ENCODE measurements at places on chromosomes 13 and 19. TPM values are rescaled to one million over a fixed set of nuclear protein-coding genes. Genes with fewer than 3 reads are reported as not detected.

DNA sequence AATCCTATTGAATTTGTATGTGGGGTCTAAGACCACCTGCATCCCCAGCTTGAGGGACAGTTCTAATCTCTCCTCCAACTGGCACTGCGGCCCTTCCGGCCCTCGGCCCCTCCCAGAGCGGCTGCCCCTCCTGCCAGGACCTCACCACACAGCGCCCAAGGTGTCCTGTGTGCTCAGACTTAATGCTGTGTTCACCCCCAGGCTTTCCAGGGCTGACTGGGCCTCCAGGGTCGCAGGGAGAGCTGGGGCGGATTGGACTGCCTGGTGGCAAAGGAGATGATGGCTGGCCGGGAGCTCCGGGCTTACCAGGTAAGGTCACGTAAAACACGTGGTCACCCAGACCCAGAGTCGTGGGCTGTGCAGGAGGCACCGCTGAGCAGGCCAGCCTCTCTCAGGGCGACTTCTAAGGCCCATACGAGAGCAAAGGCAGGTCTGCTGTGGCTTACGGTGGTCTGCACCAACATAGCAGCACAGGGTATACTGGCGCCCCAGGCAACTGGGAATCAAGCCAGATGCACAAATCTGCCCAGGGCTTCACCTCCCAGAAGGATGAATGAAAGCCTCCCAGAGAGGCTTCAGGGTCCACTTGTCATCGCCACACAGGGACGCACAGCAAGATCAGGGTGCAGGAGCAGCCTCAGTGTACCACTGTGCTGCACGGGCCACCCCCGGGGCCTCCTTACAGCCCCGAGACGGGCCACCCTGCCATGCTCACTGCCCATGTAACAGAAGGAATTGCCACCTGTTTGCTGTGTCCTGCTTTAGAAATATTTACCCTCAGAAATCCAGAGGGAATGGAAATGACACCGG, 69.4 kb downstream of the RAB20 start:
- no peak for DNase-seq

- DNase-seq: no peak
These were observed 441 bp upstream of the ZNF559 start for GRCh38 chr19:9323557-9323918.

Gene LHB
- polyA plus RNA-seq: not detected

DNA sequence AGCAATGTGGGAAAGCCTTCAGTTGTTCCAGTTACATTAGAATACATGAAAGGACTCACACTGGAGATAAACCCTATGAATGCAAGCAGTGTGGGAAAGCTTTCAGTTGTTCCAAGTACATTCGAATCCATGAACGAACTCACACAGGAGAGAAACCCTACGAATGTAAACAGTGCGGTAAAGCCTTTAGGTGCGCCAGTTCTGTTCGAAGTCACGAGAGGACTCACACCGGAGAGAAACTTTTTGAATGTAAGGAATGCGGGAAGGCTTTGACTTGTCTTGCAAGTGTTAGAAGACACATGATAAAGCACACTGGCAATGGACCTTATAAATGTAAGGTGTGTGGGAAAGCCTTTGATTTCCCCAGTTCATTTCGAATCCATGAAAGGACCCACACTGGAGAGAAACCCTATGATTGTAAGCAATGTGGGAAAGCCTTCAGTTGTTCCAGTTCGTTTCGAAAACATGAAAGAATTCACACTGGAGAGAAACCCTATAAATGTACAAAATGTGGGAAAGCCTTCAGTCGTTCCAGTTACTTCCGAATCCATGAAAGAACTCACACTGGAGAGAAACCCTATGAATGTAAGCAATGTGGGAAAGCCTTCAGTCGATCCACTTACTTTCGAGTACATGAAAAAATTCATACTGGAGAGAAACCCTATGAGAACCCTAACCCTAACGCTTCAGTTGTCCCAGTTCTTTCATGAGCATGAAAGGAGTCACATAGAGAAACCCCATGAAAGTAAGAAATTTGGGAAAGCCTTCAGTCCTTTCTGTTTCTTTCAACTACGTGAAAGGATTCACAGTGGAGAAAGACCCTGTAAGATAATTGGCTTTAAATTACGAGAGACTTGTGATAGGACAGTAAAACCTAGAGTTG, 20.1 kb downstream of the ZNF627 start:
- no peak for DNase-seq

DNA sequence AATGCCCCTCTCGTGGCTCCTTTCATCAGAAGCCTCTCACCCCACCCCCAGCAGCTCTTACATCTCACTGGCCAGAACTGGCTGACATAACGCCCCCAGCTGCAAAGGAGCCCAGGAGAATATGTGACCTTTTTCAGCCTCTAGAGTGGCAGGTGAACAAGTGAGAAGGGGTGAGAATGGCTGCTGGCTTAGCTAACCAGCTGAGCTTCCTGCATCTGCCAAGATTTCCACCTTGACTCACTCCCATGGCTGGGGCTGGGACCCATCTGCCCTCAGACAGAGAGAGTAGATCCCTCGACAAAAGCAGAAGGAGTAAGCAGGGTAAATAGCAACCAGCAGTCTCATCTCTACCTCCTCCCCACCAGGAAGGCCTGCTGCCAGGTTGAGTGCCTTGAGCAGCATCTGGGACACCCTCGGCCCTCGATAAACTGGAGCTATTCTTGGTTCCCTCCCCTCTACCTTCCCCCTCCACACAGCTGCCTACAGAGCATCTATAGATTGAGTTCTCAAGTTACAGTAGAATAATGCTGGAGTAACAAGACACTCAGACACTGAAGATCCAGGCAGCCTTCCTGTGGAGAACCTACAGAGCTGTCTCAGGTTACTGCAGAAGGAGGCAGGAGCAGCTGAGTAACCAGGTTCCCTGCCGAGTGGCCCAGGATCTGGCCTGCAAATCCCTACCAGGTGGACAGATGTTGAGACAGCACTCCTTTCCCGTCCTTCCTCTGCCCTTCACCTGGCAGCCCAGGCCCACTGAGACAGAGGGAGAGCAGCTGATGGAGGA, 15.5 kb downstream of the KASH5 start:
- DNase-seq: no peak

GRCh38 chr19:33241530-33242101, 16.0 kb upstream of the SLC7A10 start:
- no peak for DNase-seq

DNA sequence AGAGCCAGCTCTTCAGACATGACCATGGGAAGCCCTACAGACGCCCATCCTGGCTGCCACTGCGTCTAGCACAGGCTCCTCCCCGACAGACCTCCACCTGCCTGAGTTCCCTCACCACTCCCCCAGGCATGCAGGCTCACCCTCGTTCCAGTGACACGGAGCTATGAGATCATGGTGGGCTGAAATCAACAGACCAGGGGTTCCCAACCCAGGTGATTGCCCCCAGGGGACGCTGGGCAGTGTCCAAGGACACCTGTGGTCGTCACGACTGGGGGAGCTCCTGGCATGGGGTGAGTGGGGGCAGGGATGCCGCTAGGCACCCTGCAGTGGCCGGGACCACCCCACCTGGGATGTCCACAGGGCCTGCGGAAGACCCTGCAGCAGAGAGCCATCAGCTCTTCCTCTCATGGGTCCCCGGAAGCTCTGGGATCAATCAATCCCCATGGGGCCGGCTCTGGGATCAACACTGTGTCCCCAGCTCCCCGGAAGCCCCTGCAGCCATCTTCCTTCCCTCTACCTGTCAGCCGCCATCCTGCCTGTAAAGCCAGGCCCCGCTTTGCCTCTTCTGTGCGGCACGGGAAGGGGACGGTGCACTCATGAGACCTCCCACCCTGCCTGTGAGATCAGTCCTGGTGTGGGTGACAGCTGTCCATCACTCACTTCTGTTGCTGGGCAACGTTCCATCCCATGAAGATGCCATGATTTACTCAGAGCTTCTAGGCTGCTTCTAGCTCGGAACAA, 12.8 kb upstream of the MADCAM1 start:
- no peak for DNase-seq

Gene PRDX2
- polyA plus RNA-seq: 283 TPM

Gene GAPDHS
- polyA plus RNA-seq: not detected

DNA sequence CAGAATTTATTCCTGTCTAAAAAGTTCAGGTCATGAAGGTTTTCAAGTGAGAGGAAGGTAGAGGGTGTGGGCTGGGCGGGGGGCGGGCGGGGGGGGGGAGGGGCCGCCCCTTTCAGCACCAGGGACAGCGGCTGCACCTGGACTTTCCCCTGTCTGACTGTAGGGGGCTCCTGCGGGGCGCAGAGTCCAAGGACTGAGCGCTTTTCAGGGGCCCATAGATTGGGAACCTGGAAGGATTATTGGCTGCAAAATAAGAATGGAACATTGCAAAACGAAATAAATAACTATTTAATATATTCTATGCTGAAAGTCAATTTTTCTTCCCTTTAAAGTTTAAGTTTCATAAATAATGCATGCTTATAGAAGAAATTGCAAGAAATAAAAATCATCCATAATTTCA, 8.9 kb upstream of the CYP4F3 start:
- no peak for DNase-seq

Gene NLRP12
- 0.29 TPM for polyA plus RNA-seq

DNA sequence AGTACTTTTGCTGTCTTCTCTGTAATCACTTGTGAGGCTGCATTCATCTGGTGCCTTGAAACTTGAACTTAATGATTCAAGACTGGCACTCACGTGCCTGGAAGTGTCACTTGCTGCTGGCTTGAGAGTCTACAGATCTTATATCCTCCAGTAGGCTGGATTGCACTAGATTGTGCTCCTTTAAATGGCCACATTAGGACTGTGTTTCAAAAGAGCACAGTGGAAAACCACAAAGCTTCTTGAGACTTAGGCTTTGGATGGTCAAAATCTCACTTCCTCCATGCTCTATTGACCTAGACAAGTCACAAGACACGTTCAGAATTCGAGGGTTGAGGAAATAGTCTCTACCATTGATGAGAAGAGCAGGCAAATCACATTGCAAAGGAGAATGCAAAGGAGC, 1278.8 kb upstream of the MIR17HG start:
- DNase-seq: no peak

GRCh38 chr19:35442091-35442490, 6.0 kb upstream of the FFAR2 start:
- no peak for DNase-seq

DNA sequence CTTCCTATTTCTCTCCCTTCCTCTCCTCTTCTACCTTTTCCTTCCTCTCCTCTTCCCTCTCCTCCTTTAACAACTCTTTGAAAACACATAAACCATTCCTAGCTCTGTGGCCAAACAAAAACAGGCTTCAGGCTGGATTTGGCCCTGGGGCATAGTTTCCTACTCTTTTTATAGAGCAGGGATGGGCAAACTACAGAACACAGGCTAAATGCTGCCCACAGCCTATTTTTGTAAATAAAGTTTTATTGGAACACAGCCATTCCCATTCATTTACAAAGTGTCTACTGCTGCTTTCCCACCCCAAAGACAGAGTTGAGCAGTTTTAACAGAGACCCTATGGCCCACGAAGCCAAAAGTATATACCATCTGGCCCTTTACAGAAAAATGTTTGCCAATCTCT, 35.4 kb downstream of the LHFPL6 start:
- no peak for DNase-seq

GRCh38 chr13:112545856-112546255, 42.1 kb downstream of the TUBGCP3 start:
- DNase-seq: no peak

DNA sequence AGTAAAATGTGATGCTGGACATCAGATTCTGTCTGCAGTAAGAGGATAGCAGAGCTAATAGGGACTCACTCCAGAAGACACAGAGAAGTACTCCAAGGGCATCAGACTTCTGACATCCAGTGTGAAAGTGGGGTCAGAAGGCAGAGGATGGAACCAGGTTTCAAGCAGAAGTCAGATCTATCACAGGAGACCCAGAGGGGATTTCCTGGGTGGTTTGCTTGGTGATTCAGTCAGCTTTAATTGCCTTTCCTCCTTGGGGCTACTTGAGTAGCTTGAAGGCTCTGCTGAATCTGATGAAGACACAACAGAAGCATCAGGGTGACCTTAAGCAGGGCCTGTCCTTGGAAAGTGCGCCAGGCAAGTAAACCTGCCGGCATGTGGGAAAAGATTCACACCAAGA, 300.6 kb downstream of the COG6 start:
- DNase-seq: no peak

DNA sequence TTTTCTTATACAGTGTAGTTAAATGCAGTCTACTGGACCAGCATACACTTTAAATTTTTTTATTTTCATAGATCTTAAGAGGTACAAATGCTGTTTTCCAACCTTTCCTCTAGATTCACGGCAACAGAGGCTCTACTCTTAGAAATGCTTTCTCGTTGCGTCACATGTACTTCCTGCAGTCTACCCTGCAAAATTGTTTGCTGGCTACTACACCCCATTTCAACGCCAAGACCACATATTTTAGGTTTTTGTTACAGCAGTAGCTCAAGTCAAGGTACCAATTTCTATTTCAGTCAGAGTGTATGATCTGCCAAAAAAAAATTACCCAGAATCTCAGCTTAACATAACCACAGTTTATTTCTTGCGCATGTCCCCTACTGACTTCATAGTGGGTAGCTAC, 94.1 kb downstream of the TNFSF13B start:
- DNase-seq: no peak

DNA sequence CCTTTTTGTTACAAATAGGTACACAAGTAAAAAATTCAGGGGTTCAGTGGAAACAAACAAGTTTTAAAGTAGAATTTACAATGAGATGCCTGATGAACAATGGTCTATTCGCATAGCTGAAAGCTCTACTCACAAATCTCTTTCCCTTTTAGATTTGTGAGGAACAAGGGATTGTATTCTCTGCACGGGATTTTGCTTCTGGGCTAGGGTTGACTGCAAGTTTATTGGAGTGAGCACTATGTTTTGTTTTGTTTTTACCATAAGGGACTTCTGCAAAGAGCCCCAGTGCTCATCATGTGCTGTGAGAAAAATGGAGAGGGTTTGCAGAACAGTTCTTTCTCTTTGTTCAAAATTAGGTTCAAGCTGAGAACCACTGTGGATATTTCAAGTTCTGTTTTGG, 160.5 kb downstream of the DLEU7 start:
- no peak for DNase-seq

DNA sequence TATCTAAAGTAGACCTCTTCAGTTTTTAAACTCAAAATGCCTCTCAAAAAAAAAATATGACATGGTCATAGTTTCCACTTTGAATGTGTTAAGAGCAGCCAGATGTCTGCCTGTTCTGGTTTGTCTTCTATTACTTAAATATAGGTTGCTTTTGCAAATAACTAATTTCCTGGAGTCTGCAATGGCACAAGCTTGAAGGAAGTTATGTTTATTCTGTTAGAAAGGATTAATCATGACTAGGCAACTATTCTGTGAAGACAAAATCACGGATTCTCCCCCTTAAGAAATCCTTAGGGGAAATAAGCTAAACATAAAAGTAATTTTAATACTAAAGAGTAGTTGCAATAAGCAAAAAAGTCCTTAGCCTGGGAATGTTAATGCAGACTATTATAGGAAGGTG, 26.3 kb downstream of the SKA3 start:
- DNase-seq: no peak

- DNase-seq: no peak
These were observed 23.8 kb downstream of the ZSWIM9 start for GRCh38 chr19:48194041-48194843.

Gene C5AR1
- polyA plus RNA-seq: 7.1 TPM

Gene FXYD7
- 0.53 TPM for polyA plus RNA-seq

All from renal cortex interstitium (tissue), 15 donors.